ENCODE measurements at places on chromosomes 2 and 18.

DNA sequence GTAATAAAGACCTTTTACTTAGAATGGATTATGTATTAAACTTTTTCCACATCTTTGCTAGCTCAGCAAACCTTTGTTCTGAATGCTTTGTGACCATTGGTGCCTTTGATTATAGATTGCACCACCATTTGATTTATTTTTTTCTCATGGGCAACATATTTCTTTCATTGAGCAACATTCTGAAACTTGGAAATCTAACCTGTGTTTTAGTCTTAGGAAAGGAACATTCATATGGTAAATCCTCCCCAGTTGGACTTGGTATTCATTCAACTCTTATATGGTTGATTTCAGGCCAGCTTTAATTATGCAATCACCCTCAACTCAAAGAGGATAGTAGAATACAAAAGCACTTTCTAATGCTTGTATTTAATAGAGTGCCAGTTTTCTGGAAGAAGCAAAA, 1077.9 kb upstream of the ZEB2 start:
- no peak for DNase-seq

DNA sequence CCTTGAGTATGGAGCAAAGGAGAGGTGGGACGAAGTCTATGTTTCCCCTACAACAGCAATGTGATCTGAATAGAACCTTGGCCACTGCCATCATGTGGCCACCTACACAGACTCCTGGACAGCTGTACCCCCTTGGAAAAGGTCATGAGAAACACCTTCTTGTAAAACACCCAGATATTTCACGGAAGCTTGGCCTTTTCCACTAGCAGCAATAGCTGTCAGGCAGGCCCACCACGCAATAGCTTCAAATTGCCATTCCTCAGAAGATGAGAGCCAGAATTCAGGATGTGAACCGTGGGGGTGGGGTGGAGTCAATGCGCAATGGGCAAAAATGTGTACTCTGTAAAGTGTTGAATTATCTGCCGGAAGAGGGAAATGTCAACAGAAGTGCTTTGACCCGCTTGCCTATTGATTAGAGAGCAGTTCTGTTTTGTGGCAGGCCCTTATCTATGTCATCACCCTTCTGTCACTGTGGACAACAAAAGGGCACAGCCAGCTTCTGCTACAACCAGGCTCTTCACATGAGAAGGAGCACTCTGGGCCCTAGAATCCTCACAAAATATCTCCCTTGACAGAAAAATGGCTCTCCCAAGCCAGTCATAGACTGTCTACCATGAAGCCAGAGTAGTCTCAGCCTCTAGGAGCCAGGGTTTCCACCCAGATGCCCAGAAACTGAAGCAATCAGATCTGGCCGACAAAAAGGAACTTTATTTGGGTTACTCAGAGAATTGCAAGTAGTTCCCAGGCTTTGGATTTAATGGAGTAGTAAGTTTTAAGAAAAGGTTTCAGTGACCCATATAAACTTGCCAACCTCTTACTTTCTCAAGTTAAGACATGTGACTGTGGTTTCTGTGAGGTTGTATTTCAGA, 9.5 kb downstream of the INPP1 start:
- no peak for DNase-seq

GRCh38 chr2:25259737-25260124, 82.0 kb downstream of the DNMT3A start:
- DNase-seq, result no peak

DNA sequence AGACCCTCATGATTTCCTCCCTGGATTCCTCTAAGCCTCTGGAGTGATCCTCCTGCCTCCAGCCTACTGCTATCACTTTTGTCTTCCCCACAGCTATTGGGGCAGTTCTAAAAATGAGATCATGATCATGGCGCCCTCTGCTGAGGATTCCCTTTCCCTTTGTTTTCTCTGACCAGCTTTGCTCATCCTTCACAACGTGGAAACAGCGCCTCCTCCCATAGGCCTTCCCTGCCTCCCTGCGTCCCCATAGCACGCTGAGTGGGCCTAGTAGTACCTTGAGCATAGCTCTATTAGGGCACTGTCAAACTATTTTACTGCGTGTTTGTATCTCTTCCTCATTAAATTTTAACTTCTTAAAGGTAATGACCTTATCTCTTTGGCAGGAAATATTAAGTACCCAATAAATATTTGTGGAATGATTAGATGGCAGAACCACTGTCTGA, 207.0 kb upstream of the FANCL start:
- peak; percentile 21 for DNase-seq

- DNase-seq, result no peak
Observed at GRCh38 chr2:207952564-207953345, 72.6 kb downstream of the PLEKHM3 start.

- no peak for DNase-seq
Observed at GRCh38 chr2:236576087-236576486, 6.5 kb downstream of the ACKR3 start.

DNA sequence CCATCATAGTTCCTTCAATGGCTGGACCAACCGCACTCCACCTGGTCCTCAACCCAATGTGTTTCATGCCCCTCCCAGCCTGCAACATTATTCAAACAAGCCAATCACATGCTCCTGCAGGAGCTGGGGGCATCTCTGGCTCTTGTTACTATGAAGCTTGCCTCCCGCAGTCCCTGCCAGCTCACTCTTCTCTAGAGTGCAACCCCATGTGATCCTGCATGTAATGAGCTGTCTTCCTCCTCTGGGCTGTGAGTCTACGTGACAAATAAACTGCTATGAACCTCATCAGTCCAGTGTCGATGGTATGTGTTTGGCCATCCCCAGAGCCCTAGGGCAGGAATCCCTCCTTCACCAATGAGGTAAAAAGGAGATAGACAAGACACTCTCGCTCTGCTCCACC, 15.8 kb upstream of the BOD1L2 start:
- no peak for DNase-seq

- DNase-seq, result peak; percentile 32
Observed at GRCh38 chr18:22858121-22858520, 75.0 kb upstream of the RBBP8 start.

GRCh38 chr2:47299555-47299954, 103.4 kb upstream of the MSH2 start:
- no peak for DNase-seq

All from NCI-H1105 (cell line).